Natural killer cell (primary cell): ENCODE measurements at places on chromosomes 3 and 15. TPM values are rescaled to one million over a fixed set of nuclear protein-coding genes. Genes with fewer than 3 reads are reported as not detected.

The PPM1L gene
- 52.6 TPM for total RNA-seq

The KLHDC8B gene
- total RNA-seq, result 7.0 TPM

The GOLGA8T gene
- 2.6 TPM for total RNA-seq

The EPHB1 gene
- total RNA-seq, result not detected

The WDR93 gene
- total RNA-seq, result 0.38 TPM

The SLC24A5 gene
- total RNA-seq, result not detected

The GPR160 gene
- total RNA-seq, result 5.5 TPM

The C3orf85 gene
- total RNA-seq, result not detected

The CCR1 gene
- 2.1 TPM for total RNA-seq

The LRRC49 gene
- 0.14 TPM for total RNA-seq

The LSAMP gene
- total RNA-seq, result not detected

The SMAD6 gene
- 0.09 TPM for total RNA-seq

The GALNT15 gene
- total RNA-seq, result not detected

The CNTN3 gene
- total RNA-seq, result not detected

The EBLN2 gene
- 11.0 TPM for total RNA-seq

The PLSCR5 gene
- not detected for total RNA-seq

The GRIP2 gene
- total RNA-seq, result not detected

The LRRN1 gene
- 0.85 TPM for total RNA-seq

The AMT gene
- 14.2 TPM for total RNA-seq
